Stimulated activated CD4-positive, alpha-beta T cell treated with anti-CD3 and anti-CD28 coated beads, Interleukin-1b, Interleukin-23, amount 100 ng/mL, for 48 hours (primary cell): ENCODE measurements at places on chromosomes 4 and X.

- DNase-seq: no peak
Observed at GRCh38 chr4:3812211-3812934, 46.2 kb downstream of the ADRA2C start.

DNA sequence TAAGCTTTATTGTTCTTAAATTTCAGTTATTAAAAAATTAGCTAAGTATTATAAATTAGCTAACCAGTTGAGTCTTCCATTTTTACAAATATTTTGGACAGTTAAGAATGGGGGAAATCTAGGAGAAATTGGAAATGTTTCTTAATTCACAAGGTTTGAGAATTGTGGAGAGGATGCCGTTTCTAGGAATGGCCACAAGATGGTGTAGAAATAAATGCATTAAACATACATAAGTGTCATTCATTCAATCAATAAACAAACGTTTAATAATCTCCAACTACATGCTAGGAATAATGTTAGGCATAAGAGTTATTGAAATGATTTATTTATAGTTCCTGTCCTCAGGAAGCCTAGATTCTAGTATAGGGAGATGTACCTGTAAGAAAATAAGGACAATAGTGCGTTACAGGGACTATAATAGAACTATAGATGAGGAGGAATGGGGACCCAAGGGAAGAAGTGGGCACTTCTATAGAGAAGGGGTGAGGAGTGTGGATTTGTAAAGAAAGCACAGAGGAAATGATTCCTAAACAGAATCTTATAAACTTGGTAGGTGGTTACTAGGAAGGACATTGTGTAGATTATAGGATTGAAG lies 195.7 kb upstream of the ANK2 start:
- DNase-seq: no peak

DNA sequence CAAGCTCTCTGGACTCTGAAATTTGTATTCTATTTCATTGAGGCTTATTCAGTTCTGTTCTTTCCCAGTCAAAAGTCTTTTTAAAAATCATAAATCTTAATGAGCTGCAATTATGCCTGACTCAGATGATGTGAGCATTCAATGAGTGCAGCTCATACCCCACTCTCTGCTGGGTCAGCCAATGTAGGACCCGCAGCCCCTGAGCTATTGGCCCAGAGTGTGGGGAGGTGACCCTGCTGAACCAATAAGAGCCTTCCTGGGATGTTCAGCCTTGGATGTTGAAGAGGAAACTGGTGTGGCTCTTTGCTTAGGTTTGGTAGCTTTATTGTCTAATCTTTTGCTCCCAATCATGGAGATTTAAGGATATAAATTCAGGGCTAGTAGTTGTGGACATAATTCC lies 12.1 kb upstream of the TCEAL4 start:
- no peak for DNase-seq

GRCh38 chrX:11429538-11430085 lies 136.4 kb downstream of the AMELX start:
- no peak for DNase-seq

GRCh38 chr4:28845158-28845557 lies 1875.0 kb upstream of the PCDH7 start:
- DNase-seq: no peak

DNA sequence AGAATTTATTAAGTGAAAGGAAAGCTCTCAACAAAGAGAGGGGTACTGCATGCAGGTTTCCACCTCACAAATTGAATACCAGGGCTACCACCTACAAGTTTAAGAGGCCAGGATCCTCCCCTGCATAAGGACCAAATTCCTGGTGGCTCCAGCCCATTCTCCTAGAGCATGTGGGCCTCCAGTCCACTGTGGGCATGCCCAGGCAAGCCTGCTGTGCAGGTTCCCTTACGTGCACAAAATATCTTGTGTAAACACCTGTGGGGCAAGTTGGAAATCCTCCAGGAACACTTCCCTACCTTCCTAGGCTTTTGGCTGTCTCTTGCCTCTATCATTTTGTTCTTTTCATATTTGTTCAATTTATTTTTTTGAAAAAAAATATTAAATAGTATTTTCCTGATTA lies 724.3 kb downstream of the ARAP2 start:
- DNase-seq: no peak

GRCh38 chr4:151256134-151256533 lies 20.8 kb upstream of the PRSS48 start:
- DNase-seq: no peak

GRCh38 chrX:25020905-25021449 lies 5.2 kb upstream of the ARX start:
- DNase-seq: peak; percentile 11

DNA sequence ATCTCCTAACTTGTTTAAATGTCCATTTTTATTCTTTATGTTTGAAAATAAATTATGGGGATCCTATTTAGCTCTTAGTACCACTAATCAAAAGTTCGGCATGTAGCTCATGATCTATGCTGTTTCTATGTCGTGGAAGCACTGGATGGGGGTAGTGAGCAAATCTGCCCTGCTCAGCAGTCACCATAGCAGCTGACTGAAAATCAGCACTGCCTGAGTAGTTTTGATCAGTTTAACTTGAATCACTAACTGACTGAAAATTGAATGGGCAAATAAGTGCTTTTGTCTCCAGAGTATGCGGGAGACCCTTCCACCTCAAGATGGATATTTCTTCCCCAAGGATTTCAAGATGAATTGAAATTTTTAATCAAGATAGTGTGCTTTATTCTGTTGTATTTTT lies 27.6 kb downstream of the NUDT6 start:
- DNase-seq: no peak

- DNase-seq: no peak
Observed at GRCh38 chrX:39532761-39533160, 565.0 kb downstream of the BCOR start.

DNA sequence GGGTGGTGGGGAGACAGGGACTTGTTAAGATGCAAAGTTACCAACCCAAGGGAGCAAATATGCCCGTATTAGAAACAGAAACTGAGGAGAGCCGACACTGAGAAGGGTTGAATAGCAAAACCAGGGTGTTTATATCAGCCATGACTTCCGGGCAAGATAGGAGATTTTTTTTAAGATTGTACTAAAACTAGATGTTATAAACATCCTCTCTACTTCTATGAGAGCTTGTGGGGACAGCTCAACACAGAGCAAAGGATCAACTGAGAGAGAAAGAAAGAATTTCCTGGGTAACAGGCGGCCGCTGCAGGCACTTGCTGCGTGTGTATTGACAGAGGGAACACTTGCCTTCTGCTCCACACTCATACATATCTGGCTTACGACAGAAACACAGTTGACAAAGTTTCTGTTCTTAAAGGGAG lies 49.1 kb upstream of the FBXW7 start:
- no peak for DNase-seq

DNA sequence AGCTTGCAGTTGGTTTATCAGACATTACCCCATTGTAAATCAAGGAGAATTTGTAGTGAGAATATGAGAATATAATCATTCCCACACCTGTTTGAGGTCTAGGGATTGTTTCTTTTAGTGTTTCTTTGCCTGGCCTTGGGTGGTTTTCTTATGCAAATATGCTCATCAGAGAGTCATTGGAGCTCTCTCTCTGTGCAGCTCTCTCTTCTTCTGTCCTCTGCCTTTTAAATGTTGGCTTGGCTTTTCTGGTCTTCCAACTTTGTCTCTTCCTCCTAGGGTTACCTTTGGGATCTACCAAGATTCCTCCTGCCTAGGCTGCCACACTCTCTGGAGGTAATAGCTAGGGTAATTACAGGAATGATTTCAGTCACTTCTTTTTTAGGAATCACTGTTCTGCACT lies 102.3 kb upstream of the ARSJ start:
- no peak for DNase-seq

DNA sequence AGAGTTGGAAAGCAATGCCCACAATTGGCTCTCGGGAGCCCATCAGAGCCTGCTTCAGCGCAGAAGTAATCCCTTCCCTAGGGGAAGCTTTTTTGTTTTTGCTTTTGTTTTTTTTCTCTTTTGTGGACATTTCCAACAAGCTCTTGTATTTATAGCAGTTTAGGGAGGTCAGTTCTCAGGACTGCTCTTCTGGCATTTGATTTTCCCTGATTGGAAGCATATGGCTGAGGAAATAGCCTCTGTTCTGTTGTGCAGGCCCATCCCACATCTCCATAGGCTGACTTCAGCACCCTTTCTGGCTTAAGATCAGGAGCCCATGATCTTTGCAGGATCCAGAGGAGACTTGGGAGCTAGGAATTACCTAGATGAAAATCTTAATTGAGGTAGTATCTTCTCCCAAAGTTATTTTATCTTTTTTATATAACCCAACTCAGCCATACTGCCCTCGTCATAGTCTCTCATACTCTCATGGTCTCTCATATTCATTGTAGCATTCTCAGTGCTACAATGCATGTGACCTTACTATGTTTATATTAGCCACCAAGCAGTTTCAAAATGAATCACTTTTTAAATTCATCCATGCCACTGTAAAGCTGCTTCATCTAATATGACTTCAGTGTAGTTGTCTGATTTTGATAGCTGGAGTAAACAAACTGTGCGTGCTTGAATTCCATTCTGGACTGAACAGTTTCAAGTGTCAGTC lies 16.7 kb downstream of the PAGE4 start:
- DNase-seq: no peak

DNA sequence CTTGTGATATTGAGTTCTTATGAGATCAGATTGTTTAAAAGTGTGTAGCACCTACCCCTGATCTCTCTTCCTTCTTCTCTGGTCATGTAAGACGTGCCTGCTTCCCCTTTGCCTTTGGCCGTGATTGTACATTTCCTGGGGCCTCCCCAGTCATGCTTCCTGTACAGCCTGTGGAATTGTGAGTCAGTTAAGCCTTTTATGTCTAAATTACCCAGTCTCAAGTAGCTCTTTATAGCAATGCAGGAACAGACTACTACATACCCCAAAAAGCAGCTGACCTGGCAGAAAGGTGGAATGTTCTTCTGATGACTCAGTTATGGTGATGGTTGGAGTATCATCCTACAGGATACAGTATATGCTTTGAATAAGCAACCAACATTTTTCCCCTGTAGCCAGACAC lies 11.4 kb upstream of the MCUB start:
- peak; percentile 40 for DNase-seq

GRCh38 chrX:13897566-13897965 lies 80.7 kb upstream of the GPM6B start:
- no peak for DNase-seq

GRCh38 chr4:148786699-148787098 lies 344.5 kb upstream of the NR3C2 start:
- no peak for DNase-seq
